Effector CD8-positive, alpha-beta T cell (primary cell): ENCODE measurements at places on chromosomes 1 and 21.

DNA sequence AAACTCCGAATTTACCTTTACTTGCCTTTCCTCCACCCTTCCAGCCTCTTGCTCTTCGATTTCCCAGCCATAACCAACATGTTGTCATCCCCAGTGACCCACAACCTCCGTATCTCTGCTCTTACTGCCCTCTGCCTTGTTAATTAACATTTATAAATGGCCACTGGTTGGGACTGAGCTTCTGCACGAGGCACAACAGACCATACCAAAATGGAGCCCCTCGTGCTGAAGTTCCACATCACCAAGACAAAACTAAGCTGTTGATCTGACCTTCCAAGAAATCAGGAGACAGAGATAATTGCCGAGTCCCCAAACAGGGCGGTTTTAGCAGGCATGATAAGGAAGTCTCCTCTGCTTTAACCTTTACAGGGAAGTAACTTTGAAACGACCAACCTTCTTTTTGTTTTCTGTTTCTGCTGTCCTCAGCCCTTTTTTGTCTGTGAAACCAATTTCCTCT lies 71.9 kb downstream of the NMNAT2 start:
- DNase-seq: no peak

DNA sequence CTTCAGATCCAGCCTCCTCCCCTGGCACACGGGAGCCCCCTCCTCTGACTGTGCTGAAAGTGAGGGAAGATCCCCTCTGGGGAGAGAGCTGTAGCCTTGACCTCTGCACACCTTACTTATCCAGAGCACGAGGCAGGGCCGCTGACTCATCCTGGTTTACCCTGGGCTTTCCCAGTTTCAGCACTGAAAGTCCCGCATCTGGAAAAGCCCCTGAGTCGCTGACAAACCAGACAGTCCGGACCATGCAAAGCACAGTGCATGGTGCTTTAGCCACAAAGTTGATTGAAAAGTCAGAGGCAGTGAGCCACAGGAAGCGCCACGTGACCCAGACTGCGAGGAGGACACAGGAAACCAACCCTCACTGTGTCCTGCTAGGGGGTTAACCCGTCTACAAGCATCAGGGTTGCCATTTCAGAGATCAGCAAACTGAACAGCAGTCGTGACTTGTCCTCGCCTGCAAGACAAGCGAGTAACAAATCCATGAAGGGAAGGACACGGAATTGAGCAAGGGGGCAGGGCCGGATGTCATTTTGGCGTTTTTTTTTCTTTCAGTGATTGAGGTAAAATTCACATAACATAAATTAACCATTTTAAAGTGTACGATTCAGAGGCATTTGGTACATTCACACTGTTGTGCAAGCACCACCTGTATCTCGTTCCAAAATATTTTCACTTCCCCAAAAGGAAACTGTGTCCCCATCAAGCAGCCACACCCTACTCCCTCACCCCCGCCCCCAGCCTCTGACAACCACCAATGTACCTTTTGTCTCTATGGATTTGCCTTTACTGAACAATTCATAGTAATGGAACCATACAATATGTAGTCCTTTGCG lies 19.9 kb upstream of the IFNGR2 start:
- peak; percentile 42 for DNase-seq

DNA sequence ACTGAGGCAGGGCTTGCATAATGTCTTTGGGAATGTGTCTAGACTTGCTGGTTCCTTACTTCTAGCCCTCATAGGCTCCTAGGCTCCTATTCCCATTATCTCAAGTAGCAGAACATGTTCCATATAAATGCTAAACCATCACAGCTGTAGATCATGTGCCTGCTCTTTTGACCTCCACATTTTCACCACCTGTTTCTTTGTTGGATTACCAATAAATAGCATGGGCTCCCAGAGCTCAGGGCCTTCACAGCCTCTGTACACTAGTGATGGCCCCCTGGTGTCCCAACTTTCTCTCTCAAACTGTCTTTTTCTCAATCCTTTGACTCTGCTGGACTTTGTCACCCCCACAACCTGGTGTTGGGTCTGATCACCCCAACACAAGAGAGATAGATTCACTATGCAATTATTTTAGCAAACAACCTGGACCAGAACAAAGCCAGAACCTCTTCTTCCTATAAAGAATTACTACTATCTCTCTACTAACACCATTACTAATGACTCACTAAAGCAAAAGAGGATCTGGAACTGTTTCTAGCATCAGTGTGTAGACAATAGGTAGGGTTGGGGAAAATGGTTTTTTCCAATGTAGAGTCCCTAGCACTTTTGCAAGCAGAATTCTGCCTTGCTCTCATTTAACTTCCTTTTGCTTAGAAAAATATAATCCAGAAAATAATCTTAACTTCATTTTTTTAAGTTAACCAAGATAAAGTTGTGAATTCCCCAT lies 51.7 kb downstream of the WLS start:
- no peak for DNase-seq

GRCh38 chr1:94801919-94802546 lies 18.1 kb upstream of the SLC44A3 start:
- DNase-seq: no peak

DNA sequence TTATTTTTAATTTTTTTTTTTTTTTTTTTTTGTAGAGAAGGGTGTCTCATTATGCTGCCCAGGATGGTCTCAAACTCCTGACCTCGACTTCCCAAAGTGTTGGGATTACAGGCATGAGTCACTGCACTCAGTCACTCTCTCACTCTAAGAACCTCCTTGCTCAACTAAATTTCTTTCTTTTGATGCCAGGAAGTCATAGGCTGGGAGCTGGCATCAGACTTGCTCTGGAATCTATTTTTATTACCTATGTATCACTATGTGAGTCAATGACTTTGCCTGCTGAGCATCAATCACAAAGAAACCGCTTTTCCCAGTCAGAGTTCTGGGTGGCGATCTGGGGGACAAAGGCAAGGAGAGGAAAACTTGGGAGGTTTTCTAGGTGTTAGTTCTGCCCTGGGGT lies 35.5 kb upstream of the PARP1 start:
- DNase-seq: no peak

DNA sequence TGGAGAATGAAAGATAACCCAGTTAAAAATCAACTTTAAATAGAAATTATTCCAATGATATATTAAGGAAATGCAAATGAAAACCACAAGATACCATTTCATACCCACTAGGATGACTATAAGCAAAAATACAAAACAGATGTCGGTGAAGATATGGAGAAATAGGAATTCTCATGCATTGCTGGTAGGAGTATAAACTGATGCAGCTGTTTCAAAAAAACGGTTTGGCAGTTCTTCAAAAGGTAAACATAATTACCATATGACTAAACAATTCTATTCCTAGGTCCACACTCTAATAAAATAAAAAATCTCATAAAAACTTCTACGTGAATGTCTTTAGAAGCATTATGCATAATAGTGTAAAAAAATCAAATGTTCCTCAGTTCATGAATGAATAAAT lies 763.3 kb upstream of the BRINP3 start:
- no peak for DNase-seq

DNA sequence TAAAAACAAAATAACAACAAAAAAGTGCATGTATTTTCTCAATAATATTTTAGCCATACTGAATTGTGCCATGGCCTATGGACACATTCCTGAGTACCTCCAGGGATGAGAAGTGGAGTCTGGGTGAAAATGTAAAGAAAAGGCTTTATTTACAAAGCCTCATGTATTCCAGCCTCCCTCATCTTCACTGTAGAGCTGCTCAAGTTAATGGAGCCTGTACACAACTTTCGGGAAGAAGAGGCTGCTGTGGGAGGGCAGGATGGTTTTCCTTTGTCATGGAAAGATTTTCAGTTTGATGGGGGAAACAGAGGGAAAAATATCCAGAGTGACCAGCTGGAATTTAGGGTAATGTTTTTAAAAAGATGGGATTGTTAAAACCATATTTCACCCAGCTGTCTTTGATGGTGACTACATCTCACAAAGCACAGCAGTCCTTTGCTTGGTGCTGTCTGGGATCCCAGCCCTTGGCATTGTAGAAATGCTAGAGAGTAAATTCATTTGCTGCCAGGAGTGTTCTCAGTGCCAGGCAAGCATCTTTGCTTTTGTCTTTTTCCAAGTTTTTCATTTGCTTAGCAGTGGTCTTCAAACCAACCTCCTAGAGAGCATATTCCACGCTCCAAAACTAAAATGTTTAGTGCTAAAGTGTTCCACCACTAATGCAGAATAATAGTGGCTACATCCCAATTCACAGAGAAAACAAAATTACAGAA lies 54.9 kb downstream of the DPT start:
- no peak for DNase-seq

DNA sequence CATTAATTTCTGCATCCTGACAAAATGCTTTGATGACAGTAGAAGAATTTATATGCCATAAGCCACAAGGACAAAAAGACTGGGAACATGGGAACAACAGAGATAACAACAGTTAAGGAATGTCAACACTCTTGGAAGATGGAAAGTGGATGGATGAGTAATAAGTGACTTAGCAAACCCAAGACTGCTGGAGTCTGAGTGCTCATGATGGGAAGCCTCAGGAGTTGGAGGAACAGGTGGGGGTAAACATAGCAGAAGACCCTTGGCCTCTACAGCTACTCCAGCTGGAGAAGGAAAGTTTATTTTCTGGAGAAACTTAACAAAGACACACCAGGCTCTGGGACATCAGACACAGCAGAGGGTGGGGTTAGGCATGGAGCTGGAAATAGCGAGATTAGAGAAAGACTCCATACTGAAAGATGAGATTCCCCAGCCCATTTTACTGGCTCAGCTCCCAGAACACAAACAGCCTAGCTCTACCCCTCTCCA lies 13.6 kb downstream of the G0S2 start:
- DNase-seq: no peak

- no peak for DNase-seq
Measured at GRCh38 chr1:181430015-181430885, 53.1 kb upstream of the CACNA1E start.

- DNase-seq: no peak
Measured at GRCh38 chr1:3069491-3070308, 697 bp downstream of the PRDM16 start.

- no peak for DNase-seq
Measured at GRCh38 chr1:145892486-145893087, 6.9 kb upstream of the ANKRD35 start.

- no peak for DNase-seq
Measured at GRCh38 chr1:6582370-6582769, 2.6 kb downstream of the ZBTB48 start.

DNA sequence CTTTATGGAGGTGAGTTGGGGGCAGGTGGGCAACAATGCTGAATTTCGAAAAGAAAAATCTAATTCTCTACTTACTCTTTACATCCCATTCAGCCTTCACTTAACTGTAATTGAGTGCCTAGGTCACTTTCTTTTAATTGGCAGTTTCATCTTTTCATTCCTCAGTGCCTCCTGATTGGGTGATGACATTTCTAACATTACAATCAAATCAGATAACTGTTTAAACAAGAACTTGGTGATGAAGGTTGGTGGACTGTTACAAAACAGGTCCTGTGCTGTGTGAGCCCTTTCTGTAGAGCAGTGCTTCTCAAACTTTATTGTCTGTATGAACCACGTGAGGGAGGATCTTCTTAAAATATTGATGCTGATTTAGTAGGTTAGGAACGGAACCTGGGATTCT lies 40.1 kb upstream of the KCNQ4 start:
- no peak for DNase-seq

- DNase-seq: no peak
Measured at GRCh38 chr1:99407018-99407417, 142.7 kb downstream of the PLPPR4 start.

DNA sequence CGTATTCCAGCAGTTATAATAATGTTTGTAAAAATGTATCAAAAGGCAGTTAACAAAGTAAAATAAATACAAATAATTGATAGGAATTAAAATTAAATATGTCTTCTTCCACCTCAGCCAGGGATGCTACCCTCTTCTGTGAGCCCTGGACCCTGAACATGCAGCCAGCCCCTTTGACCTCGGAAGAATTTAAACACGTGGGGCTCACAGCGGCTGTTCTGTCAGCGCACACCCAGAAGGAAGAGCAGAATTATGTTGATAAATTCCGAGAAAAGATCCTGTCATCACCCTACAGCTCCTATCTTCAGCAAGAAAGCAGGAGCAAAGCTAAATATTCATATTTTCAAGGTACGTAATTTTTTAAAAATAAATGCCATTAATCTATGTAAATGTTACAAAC lies 26.5 kb downstream of the UTS2 start:
- DNase-seq: no peak

GRCh38 chr1:59178339-59179187 lies 118.3 kb upstream of the FGGY start:
- no peak for DNase-seq

- DNase-seq: no peak
Measured at GRCh38 chr21:16708101-16708835, 804.6 kb upstream of the CXADR start.

DNA sequence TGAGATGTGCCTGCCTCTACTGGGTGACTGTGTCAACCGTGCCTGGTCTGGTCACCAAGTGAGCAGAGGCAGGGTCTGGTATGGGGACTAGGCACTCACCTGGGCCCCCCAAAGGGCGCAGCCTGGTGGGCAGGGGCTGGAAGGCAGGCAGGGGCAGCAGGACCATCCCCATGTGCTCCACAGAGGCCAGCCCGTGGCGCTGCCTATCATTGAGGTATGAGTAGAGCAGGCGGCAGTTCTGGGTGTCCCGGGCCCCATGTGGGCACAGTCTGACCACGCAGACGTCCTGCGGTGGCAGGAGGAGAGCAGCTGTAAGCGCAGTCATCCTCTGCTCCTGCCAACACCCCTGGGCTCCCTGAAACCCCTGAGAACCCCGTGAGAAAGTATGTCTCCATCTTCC lies 23.7 kb downstream of the SPOCD1 start:
- DNase-seq: no peak

- DNase-seq: peak; percentile 63
Measured at GRCh38 chr21:41879190-41879998, at the start of gene PRDM15. TSS of gene PRDM15 (minus strand) at chr21:41879344. CDS start at chr21:41860363, 18,981 bp downstream.

DNA sequence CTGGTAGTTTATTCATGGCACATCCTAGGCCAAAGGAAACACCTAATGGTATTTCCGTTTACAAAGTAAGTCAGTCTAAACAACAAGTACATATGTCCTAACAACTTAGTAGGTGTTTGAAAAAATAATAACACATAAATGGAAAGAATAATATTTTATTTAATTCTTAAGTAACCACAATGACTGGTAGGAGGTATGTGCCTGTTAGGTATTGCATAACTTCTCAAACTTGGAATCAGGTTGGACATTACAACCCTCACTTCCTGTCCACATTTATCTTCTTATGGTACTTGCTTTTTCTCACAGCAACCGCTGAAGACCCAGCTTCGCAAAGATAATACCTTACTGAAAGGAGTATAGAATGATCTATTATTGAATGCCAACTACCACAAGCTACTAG lies 64.2 kb downstream of the VPS13D start:
- DNase-seq: no peak

GRCh38 chr1:5943343-5944124 lies 48.7 kb downstream of the NPHP4 start:
- DNase-seq: no peak

DNA sequence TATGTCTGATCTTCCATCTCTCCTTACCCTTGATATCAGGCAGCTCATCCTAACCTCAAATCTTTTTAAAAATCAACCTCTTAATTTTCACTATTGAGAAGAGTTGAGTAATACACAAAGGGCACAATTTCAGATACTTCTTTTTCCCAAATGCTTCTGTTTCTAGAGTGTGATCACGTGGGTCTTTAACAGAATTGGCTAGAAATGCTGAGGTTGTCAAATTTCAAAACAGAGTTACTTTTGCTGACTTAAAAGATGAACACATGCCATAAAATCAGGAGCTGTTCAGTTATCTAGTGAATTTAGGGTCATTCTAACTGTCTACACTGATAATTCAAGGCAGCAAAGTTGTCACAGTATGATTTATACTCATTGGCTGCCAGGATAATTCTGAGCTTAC lies 63.6 kb upstream of the NGF start:
- DNase-seq: no peak

GRCh38 chr21:37230632-37231248 lies 36.4 kb downstream of the VPS26C start:
- no peak for DNase-seq
